Urothelium cell line (cell line): ENCODE measurements at places on chromosomes 5 and 9.

DNA sequence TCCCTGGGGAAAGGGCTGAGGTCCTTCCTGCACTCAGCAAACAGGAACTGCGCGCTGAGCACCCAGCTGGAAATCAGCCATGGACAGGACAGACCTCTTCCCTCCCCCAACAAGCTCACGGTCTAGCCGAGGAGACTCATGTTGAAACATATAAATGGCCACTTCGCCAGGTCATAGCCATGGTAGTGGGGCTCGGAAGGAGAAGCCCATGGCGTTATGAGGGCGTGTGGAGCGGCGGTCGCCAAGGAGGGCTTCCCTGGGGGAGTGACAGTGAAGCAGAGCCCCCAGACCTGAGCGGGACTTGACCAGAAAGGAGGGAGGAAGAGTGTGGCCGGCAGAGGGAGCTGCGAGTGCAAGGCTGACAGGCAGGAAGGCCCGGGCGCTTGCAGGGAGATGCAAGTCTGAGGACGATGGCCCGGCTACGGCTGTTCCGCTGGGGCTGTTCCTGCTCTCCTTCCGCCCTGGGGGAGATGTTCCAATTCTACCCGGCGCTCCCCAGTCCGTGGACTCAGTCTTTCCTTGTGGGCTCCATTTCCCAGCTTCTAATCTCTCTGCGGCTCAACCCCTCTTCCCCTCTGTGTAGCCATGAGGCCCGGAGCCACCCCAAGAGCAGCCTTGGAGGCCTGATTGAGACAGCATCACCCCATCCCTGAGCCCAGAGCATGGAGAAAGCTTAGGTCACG lies 43.9 kb upstream of the PRRC2B start:
- DNase-seq = peak; percentile 86

DNA sequence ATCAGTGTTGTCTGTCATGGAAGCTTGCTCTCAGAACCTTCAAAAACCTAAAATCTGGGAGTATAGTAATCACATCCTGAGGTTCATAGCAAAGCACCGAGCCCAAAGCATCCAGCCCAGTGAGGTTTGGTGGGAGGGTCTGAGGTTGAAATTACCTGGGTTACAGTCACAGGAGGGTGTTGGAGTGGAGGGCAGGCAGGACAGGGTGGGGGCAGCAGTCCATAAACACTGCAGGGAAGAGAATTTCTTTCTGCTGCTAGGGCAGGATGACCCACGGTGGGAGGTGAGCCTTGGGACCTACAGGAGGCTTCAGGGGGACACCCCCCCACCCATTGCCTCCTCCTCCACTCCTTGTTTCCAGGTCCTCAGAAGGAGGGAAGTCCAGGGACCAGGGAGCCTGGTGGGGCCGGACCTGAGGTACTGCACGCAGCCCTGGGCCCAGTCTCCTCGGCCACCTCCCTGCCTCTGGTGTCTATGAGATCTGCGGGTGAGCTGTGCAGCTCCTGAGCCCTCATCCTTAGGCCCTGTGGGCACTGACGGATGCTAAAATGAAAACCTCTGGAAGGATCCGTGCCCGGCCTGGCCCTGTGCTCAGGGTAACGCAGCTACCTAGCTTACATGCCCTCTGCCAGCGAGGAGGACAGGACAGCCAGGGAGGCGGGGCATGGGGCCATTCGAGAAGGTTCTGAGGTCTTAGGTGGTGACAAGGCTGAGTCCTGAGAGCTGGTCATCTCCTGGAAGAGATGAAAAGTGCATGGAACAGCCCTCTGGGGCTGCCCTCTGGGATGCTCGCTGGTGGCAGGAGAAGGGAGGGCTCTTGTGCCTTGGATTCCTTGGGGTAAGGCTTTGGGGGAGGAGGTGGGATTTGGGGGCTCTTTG lies 1.8 kb upstream of the ADCY2 start:
- no peak for DNase-seq

GRCh38 chr5:92560698-92561401 lies 1020.2 kb downstream of the NR2F1-AS1 start:
- no peak for DNase-seq

- no peak for DNase-seq
Observed at GRCh38 chr5:60546207-60546606, 153.8 kb downstream of the DEPDC1B start.

- DNase-seq = no peak
Observed at GRCh38 chr9:96417661-96418082, 498 bp downstream of the ZNF367 start.

GRCh38 chr5:126398791-126399190 lies 24.4 kb upstream of the GRAMD2B start:
- DNase-seq = no peak

GRCh38 chr5:156261275-156261939 lies 65.6 kb upstream of the SGCD start:
- no peak for DNase-seq

DNA sequence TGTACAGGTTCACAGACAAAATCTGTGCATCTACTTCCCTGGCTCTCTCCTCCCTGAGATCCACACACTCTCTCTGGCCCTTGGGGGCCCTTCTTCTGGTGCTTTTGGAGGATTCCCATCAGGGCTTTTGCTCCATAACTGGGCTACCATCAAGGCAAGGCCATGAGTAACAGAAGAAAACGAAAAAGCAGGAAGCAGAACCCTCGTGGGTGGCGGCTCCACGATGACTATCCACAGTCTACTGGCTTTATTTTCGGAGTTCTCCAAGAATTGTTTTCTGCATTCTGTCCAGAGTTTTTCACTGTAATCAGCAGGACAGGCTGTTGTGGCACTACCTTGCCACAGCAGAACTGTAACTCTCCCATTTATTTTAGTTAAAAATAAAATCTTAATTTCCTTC lies 19.9 kb downstream of the PNPLA7 start:
- DNase-seq = no peak

- no peak for DNase-seq
Observed at GRCh38 chr5:164220522-164220921, 715.1 kb downstream of the MAT2B start.

DNA sequence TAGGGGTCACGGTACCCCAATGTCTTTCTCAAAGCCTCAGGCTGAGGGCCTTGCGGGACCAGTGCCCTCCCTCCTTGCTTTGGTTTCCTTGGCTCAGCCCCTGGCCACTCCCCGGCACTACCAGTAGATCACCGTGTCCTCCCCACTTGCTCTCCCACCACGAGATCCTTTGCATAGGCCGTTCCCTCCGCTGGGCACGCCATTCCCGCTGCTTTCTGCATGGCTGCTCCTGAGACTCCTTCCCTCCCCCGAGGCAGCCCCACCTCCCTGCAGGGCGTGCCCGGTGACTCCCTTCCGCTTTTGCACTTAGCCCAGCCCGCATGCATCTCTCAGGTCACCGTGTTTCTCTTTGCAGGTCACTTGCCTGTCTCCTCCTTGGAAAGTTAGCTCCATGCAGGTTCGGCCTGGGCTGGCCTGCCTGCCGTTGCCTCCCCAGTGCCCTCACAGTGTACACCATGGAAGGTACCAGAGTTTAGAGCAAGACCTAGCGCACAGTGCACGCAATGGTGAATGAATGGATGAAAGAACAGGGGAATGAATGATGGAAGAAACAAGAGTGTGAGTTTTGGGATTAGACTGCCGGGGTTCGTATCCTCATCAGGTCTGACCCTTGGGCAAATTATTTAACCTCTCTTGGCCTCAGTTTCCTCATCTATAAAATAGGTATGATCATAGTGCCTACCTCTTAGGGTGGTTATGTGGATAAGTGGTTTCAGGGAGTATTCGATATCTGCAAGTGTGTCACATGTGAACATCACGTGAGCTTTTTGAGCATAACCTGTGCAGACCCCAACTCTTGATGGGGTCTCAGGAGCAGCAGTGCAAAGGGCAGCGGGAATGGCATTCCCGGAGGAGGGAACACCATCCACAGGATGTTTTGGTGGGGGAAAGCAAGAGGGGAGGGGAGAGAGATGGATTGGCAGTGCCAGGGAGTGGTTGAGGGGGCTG lies 214.3 kb downstream of the C9orf50 start:
- DNase-seq = no peak

- no peak for DNase-seq
Observed at GRCh38 chr5:155258161-155258560, 244.6 kb downstream of the KIF4B start.

DNA sequence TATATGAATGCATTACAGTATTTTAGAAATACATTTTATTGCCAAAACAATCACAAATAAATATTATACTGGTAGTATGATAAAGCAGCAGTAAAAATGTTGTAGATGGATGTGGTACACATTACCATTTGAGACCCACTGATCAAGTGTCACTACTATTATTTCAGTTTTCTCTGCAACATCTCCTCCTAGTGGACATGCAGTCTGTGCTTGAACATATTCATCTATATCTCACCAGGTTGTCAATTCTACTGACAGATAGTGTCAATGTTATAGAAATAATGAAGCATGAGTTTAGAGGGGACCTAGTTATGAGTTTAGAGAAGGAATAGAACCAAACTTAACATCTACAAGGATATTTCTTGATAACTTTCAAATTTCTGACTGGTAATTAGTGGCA lies 39.2 kb upstream of the ELOVL7 start:
- DNase-seq = peak; percentile 4

DNA sequence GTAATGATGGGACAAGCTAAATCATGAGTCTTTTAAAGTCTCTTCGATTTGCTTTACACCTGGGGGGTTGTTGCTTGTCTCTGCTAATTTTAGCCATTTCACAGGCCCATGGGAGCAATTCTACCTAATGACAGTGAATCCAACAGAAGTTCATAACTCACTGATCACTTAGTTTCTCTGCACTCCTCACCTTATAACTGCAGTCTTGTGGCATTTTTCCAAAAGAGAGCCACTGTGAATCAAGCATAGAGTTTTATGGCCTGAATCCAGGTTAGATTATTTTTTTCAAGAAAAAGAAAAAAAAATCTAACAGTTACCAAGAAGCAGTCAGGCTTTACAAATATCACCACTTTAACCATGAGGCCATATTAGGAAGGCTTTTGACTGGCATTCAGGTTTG lies 1.5 kb upstream of the IL7R start:
- DNase-seq = no peak

DNA sequence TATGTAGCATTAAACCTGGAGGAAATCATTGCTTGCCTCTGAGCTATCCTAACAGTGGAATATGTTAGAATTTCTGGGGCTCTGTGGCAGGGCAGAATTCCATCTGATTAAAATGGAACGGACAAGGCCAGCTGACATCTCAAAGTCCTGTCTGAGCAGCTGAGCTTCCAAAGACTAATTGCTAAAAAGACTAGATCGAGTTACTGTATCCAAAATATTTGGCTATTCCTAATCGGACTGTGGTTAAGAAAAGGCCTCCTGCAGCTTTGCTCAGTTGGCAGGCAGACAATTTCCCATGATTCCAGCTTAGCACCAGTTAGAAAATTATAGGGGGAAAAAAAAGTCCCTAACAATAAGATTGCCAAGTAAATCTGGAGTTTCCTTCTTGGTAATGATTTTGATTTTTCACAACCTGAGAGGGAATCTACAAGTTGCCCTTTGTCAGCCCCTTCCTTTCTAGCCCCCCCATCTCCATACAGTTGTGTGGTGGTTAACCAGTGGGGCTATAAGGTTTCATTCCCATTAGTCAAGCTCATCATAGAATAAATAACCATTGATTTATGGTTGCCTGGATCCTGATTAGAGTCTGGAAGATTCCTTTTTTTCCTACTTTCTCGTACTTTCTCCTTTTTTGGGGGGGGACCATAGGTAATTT lies 26.4 kb downstream of the PTGR1 start:
- DNase-seq = no peak

GRCh38 chr9:38157711-38158110 lies 88.7 kb upstream of the SHB start:
- no peak for DNase-seq

- no peak for DNase-seq
Observed at GRCh38 chr9:110426052-110426709, 88.5 kb upstream of the TXNDC8 start.

- DNase-seq = no peak
Observed at GRCh38 chr5:142441616-142442015, 116.8 kb upstream of the SPRY4 start.

GRCh38 chr5:150481708-150481965 lies 26.3 kb upstream of the NDST1 start:
- no peak for DNase-seq

DNA sequence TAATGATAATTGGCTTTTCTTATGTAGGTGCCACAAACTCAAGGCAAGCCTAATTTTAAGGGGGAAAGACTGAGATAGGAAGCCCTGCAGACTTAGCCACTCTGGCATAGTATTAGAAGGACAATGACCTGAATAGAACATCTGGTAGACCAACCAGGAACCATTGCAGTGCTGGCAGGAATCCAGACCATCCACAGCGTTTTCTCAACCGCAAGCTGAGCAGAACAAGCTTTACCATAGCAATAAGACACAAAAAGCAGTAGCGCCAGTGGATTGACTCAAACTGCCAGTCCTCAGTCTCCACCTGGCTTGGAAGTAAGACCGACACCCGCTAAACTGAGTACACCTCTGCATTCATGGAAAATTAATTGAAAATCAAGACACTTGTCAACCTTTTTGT lies 141.3 kb upstream of the LPAR1 start:
- DNase-seq = no peak

DNA sequence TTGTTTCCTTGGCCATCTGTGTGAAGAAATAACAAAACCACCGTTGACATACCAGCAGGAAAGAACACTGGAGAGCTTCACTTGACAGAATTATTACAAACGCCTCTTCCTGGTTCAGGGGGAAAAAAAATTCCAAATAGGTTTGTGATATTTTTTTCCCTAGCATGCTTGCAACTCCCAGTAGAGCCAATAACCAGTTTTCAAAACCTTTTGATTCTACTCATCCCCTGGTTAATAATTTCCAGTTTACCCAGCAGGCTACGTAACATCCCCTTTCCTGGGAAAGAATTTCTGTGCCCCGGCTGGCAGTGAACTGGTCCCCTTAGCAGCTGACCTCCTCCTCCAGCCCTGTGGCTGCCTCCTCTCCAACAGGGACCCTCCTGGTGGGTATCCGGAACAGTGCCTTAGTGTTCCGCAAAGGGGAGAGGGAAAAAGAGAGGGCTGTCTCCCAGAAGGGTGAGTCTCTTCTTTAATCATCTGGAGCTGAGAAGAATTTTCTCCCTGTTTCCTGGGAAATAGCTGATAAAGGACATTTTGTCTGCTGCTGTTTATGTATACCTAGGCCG lies 72.8 kb upstream of the BOD1 start:
- no peak for DNase-seq

DNA sequence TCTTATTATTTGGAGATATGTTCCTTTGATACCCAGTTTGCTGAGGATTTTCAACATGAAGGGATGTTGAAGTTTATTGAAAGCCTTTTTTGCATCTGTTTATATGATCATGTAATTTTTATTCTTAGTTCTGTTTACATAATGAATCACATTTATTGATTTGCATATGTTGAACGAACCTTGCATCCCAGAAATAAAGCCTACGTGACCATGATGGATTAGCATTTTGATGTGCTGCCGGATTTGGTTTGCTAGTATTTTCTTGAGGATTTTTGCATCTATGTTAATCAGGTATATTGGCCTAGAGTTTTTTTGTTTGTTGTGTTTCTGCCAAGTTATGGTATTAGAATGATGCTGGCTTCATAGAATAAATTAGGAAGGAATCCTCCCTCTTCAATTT lies 161.4 kb upstream of the ITGA1 start:
- no peak for DNase-seq

- DNase-seq = peak; percentile 41
Observed at GRCh38 chr9:127854184-127854806, at the start of gene ENG. TSS of gene ENG (minus strand) at chr9:127854658. CDS start at chr9:127854355, 303 bp downstream.

- no peak for DNase-seq
Observed at GRCh38 chr5:91079037-91079436, 304.1 kb downstream of the ARRDC3 start.
